Spinal cord (tissue), 10 donors: ENCODE measurements at places on chromosomes 6 and 20.

DNA sequence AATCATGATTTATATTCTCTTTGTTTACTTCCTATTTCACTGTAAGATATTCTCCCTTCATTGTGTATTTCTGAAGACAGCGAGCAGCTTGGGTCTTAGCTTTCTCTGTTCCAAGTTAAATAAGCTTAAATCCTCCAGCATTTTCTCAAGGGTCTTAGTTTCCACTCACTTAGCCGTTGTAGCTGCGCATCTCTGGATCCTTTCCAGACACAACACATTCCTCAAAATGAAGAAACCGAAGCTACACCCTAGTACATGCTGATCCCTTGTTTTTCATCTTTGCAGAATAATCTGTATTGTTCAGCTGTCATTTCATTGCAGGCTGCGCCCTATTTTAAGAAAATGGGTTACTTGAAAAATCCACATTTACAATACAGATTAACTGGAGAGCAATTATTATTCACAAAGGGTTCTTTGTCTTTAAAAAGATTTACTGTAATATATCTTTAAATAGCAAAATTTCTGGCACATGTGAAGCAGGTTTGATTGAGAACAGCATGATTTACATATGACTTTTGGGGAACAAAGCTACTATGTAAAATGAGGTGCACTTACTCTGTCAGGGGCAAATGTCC, 375.8 kb downstream of the QKI start:
- DNase-seq = no peak

GRCh38 chr6:43143235-43144128, 27.6 kb upstream of the SRF start:
- peak; percentile 83 for DNase-seq

DNA sequence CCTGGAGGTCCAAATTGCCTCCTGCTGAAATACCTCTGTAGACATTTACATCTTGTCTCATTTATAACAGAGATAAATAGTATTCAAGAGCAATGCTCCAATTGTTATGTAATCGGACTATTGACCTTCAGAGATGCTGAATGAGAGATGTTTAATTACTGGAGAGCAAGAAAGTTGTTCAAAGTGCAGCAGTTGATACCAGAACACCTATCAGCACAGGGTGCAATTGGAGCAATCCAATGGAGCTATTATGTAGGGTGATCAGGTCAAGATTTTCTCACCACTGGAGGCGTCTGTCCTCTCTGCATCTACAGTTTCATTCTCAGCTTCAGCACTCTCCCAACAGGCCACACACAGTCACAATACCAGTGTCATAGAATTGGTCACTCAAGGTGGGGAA, 19.5 kb upstream of the TMX4 start:
- no peak for DNase-seq

- no peak for DNase-seq
Measured at GRCh38 chr6:90793771-90794170, 206.9 kb upstream of the MAP3K7 start.

GRCh38 chr6:10413262-10413849, 1.5 kb downstream of the TFAP2A start:
- DNase-seq = no peak

DNA sequence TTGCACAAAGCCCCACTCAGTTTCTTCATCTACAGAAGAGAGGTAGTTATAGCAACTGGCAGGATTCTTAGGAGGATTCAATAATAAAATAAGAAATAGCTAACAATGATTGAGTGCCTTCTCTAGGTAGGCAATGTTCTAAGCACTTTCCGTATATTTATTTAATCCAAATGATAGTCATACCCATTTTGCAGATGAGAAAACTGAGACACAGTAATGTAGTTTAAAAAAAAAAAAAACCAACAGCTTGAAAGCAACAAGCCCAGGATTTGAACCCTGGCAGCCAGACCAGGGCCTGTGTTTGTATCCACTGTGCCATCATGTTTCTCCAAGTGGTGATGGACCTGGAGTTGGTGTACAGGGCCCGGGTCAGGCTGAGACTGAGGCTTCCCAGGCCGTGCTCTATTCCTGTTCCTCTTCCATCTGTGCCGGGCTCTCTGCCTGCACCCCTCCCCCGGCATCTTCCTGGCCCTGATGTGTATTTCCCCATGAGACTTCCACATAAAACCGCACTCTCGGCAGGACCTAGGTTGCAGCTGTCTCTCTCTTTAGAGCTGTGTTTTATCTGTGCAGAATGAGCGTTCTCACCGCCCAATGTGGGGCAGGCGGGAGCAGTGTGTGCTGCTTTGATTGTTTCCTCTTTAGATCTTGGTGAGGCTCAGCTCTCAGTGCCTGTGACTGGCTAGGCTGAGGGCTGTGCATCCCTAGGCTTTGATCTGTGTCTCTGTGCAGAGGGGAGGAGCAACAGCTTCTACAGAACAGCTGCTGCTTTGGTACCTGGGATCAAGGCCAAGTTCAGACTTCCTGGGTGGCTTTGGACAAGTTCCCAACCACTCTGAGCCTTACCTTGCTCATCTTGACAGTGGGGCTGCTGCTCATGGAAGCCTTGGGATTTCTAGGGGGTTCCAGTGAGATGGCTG, 49.5 kb downstream of the TOX2 start:
- DNase-seq = no peak

- DNase-seq = no peak
Measured at GRCh38 chr6:122657601-122658000, 47.4 kb downstream of the PKIB start.

GRCh38 chr20:37259865-37260264, 1.7 kb downstream of the GHRH start:
- DNase-seq = no peak

DNA sequence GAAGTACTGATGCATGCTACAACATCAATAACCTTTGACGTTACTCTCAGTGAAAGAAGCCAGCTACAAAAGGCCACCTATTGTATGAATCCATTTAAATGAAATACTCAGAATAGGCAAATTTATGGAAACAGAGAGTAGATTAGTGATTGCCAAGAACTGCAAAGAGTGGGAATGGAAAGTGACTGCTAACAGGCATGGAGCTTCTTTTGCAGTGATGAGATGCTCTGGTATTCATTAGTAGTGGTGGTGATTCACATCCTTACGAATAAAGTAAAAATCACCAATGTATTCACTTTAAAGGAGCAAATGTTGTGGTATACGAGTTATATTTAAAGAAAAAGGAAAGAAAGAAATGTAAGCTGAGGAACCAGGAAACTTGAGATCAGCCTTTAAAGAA, 126.8 kb upstream of the SAMD5 start:
- no peak for DNase-seq
